ENCODE measurements at places on chromosomes 16 and 17. TPM values are rescaled to one million over a fixed set of nuclear protein-coding genes. Genes with fewer than 3 reads are reported as not detected.

- ATAC-seq, result peak; percentile 20
Measured at GRCh38 chr17:38558728-38559050, 47.1 kb downstream of the SRCIN1 start.

GRCh38 chr17:57603978-57604377, 141.1 kb downstream of the CCDC182 start:
- peak; percentile 75 for ATAC-seq

- peak; percentile 70 for ATAC-seq
Measured at GRCh38 chr16:4624827-4625559, 367 bp downstream of the MGRN1 start.

Gene CRYBA1
- not detected for total RNA-seq
